ENCODE measurements at places on chromosomes 11 and 22.

GRCh38 chr22:19755145-19755710 is 5.3 kb upstream of the TBX1 start:
- DNase-seq: no peak

DNA sequence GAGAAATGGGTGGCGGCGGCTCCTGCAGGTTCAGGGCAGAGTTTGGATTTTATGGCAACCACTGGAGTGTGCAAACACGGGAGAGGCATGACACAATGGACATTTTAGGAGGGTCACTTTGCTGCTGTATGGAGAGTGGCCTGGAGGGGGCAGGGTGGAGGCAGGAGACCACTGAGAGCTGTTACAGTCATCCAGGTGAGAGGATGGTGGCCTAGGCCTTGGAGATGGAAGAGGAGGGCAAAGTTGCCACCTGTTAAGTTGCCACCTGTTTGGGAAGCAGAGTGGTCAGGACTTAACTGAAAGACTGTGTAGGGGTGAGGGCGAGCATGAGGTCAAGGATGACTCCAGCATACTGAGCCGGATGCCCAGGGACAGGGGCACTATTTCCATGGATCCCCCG is 2.3 kb upstream of the RAD9A start:
- no peak for DNase-seq

- no peak for DNase-seq
Measured at GRCh38 chr11:121618516-121618915, 165.7 kb upstream of the SORL1-AS1 start.

GRCh38 chr11:131246663-131247062 is 123.8 kb upstream of the NTM start:
- no peak for DNase-seq

DNA sequence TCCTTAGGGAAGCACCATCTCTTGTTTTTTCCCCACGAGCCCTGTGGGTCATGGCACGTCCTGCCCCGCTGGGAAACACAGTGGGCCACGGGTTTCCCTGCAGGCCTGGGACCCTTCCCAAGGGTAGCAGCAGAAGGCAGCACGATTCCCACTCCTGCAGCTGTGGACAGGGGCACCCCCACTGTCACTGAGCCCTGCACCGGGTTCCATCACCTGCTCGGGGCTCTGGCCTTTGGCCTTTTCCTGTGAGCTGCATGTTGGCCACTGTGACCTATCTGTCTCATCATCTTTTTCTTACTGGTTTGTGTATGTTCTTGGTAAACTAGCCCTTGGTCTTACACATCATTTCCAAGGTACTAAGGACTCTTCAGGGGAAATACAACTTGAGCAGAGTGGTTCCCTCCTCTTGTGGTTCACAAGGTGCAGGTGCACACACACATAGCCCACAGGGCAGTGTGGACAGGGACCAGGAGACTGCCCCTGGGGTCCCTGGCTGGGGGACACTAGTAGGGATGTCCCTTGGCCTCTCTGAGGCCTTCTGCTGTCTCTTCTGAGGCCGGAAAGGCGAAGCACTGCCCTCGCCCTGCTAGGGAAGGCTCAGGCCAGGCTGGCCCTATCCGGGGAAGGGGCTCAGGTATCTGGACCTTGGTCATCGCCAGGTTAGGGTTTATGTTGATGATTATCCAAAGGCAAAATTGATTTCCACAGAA is 19.0 kb upstream of the TXNRD2 start:
- DNase-seq: no peak

- peak; percentile 41 for DNase-seq
Measured at GRCh38 chr11:96306933-96307775, 35.8 kb downstream of the MAML2 start.

GRCh38 chr11:67617243-67617953 is 10.7 kb downstream of the NDUFV1 start:
- DNase-seq: no peak

- DNase-seq: no peak
Measured at GRCh38 chr11:15280393-15280792, 165.7 kb downstream of the INSC start.

Data from NCI-H187 (cell line).